Epithelial cell of proximal tubule (primary cell): ENCODE measurements at places on chromosomes 1 and 21.

GRCh38 chr1:48644190-48644900 is 132.3 kb downstream of the BEND5 start:
- DNase-seq = no peak

GRCh38 chr21:16863908-16864307 is 648.9 kb upstream of the CXADR start:
- DNase-seq = no peak

DNA sequence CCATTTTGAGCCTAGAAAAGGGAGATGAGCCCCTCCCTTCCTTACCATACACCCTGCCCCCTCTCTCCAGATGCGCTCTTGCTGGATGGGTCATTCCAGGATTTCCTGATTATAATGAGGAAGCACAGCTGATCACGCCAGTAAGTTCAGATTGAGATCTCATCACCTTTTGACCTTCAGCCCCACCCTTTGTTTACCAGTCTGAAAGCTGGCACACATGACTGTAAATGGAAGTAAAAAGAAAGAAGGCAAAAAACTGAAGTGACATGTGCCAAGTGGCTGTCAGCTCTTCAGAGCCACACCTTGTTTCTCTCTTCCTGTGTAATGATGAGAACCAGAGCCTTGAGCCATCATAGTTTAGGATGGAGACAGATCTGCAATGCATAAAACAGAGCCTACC is 27.9 kb downstream of the S1PR1 start:
- DNase-seq = no peak

GRCh38 chr1:95518310-95518709 is 284.3 kb downstream of the RWDD3 start:
- no peak for DNase-seq

DNA sequence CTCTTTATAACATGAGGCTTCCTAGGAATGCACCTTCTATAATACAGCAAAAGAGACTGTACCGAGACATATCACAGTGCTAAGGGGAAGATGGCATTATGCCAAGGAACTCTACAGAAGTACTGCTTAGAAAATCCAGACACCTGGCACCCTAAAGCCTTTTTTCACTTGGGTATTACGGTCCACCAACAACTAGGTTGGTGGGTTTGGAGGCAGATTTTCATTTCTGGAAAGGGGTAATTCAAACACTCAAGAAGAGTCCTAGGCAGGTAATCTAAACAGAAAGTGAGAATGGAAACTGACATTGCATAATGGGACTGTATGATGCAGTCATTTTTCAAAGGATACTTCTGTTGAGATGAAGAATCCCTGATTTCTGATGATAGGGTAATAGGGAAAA is 19.6 kb downstream of the SCMH1 start:
- DNase-seq = no peak

GRCh38 chr1:38741341-38741740 is 118.2 kb downstream of the RRAGC start:
- no peak for DNase-seq

- peak; percentile 51 for DNase-seq
These were observed 70.6 kb upstream of the GCLM start for GRCh38 chr1:93979718-93980319.

- DNase-seq = no peak
These were observed 8.1 kb upstream of the ZNF687 start for GRCh38 chr1:151273924-151274466.

- DNase-seq = no peak
These were observed 40.3 kb downstream of the PSMG1 start for GRCh38 chr21:39142972-39143371.

GRCh38 chr1:36776948-36777831 is 257.1 kb downstream of the GRIK3 start:
- DNase-seq = no peak

DNA sequence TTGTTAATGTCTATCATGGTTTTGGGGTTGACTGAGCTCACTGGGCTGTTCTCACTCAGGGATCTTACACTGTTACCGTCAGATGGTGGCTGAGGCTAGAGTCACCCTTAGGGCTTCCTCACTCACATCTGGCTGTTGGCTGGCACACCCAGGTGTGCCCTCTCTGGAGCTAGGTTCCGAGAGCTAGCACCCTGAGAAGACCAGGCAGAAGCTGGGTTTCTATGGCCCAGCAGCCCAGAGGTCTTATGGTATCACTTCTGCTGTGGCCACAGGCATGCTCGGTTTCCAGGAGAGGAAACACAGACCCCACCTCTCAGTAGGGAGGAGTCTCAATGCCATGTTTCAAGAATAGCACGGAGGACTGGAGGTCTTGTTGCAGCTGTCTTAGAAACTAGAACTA is 20.7 kb upstream of the KIF1B start:
- no peak for DNase-seq
